Activated naive CD8-positive, alpha-beta T cell treated with anti-CD3 and anti-CD28 coated beads for 36 hours (primary cell): ENCODE measurements at places on chromosomes 3 and 15.

DNA sequence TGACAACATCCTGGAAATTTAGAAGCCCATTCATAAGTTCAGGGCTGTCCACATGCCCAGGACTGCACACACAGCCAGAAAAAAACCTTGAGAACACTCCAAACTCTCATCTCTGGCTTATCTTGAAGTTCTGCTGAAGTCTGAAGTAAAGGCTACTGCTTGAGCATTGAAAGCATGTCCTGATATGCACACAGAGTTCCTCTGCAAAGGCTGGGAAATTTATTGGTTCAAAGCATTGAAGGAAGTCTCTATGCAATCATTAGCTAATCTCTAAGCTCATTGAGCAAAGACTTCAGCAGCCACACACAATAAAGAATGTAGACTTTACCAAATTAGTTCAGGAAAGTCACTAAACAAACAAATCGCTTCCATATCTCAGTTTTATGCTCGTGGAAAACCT is 162.0 kb upstream of the STT3B start:
- no peak for DNase-seq

- DNase-seq = no peak
Measured at GRCh38 chr15:52369455-52369854, 73.9 kb upstream of the MYO5C start.

- peak; percentile 18 for DNase-seq
Measured at GRCh38 chr15:41832875-41833274, 5.0 kb downstream of the JMJD7 start.

GRCh38 chr15:93671387-93671943 is 559.9 kb upstream of the MCTP2 start:
- DNase-seq = no peak

GRCh38 chr15:40543082-40543481 is 21.8 kb downstream of the CCDC32 start:
- no peak for DNase-seq

GRCh38 chr15:35111861-35112260 is 26.8 kb upstream of the NANOGP8 start:
- no peak for DNase-seq

- DNase-seq = no peak
Measured at GRCh38 chr3:194617827-194618226, 15.4 kb downstream of the TMEM44 start.

GRCh38 chr3:3664935-3665334 is 134.3 kb upstream of the LRRN1 start:
- DNase-seq = no peak

GRCh38 chr3:2872884-2873283 is 237.3 kb downstream of the IL5RA start:
- no peak for DNase-seq

- DNase-seq = no peak
Measured at GRCh38 chr3:112672716-112673541, 32.0 kb upstream of the CCDC80 start.

DNA sequence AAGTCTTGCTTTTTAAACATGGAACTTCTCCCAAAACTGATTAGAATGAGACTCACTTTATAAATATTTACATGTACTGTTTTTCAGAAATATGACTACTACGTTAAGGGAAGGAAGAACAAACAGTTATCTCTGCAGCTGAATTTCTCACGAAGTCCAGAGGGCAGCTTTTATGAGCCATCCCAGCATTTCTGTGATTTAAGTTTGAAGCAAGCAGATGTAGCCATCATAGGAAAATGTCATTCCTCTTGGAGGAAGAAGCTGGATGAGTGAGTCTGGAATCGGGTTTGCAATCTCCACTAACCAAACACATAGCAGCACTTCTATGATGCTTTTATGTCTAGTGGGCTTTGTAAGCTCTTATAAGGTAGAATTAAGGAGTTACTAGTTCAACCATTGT is 53.7 kb downstream of the SCN11A start:
- no peak for DNase-seq

GRCh38 chr3:193168931-193169330 is 72.1 kb upstream of the PLAAT1 start:
- no peak for DNase-seq

DNA sequence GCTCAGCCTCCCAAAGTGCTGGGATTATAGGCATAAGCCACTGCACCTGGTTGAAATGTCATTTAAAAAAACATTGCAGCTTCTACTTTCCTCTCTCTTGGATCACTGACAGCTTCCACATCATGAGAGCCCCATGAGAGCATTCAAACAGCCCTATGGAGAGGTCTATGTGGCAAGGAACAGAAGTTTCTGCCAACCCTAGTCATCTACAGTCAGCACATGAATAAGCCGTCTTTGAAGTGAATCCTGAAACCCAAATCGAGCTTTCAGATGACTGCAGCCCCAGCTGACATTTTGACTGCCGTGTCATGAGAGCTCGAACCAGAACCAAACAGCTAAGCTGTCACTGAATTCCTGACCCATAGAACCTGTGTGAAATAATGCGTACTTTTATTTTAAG is 39.8 kb downstream of the CD200R1L start:
- DNase-seq = no peak

GRCh38 chr3:149941946-149942345 is 28.7 kb downstream of the PFN2 start:
- no peak for DNase-seq

DNA sequence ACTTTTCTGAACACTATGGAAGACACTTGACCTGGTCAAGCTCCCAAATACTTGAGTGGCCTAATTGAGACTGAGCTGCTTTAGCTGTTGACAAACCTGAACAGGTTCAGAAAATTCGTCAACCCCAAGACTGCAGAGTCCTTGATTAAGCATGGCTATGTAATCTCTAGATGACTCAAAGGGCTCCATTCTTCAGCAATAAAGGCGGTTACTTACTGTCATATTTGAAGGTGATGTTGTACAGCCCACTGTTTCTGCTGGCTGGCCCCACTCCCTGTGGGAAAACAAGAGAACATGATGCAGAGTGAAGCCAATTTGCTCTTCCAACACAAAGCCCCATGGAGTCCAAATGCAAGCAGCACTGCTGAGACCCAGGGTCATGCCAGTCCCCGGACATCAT is 45.1 kb downstream of the IL17RD start:
- DNase-seq = no peak

GRCh38 chr3:127652246-127652995 is 20.3 kb upstream of the ABTB1 start:
- DNase-seq = no peak

DNA sequence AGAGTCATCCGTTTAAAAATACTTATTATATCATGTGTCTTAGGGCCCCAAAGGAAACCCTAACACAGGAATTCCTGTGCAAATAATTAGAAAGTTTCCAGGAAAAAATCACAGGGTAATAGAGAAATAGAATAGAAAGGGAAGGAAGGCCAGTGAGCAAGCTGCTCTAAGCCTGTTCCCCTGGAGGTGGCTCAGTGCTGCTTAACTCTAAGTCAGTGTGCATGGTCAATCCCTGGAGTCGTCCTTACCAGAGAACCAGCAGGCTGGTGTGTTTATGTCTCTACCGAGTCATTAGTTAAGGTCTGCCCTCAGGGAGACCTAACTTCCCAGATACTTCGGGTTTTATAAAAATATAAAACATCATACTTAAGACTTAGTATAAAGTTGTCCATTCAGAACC is 21.0 kb upstream of the MCF2L2 start:
- no peak for DNase-seq

GRCh38 chr3:143810953-143811265 is 37.4 kb downstream of the SLC9A9 start:
- DNase-seq = no peak

DNA sequence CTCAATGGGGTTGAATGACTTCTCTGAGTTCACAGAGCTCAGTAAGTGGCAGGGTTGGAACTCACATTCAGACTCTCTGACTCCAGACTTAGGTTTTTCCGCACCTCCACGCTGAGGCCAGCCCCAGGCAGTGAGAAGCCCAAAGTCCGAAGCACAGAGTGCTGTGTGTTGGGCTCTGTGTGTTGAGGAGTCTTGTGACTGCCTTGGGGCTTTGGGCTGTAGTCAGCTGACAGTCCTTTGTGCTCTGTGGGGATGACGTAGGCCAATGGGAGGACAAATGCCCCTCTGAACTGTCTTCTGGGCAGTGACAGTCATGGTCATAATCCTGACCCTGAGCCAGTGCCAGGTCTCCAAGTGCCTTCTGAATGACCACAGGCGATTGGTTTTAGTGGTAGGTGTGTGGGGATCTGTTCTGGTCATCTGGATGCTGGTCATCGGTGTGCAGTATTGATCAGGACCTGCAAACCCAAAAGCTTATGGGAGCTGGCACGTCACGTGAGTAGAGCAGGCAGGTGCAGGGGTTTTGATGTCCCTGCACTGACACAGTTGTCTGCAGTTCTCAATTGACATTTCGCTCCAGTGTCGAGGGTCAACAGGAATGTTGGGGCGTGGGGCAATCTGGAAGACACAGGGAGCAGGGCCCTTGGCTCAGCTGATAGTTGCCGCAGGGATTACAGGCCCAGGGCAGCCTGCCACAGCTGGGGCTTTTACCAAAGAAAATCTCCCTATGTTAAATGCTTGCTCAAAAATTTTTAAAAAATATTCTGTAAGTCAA is 45.3 kb downstream of the CAPN3 start:
- no peak for DNase-seq
